ENCODE measurements at places on chromosomes 6 and 20. TPM values are rescaled to one million over a fixed set of nuclear protein-coding genes. Genes with fewer than 3 reads are reported as not detected.
A peak's percentile ranks its signal among the peaks of the same experiment; 100 is the strongest.

The TOX2 gene
- 67.0 TPM for total RNA-seq

The PTK6 gene
- not detected for total RNA-seq

The LCA5 gene
- 17.7 TPM for total RNA-seq

The RNF182 gene
- total RNA-seq = 5.8 TPM

The TNFRSF21 gene
- 19.3 TPM for total RNA-seq

The CLPSL2 gene
- not detected for total RNA-seq

GRCh38 chr6:113651120-113651519 lies 206.0 kb upstream of the MARCKS start:
- H3K27me3 ChIP-seq = no peaks in the 10 kb centered on the region
- H3K36me3 ChIP-seq = no peaks in the 10 kb centered on the region
- no peak for DNase-seq
- H3K4me3 ChIP-seq = no peak overlapping the region
- H3K27ac ChIP-seq = no peak overlapping the region

DNA sequence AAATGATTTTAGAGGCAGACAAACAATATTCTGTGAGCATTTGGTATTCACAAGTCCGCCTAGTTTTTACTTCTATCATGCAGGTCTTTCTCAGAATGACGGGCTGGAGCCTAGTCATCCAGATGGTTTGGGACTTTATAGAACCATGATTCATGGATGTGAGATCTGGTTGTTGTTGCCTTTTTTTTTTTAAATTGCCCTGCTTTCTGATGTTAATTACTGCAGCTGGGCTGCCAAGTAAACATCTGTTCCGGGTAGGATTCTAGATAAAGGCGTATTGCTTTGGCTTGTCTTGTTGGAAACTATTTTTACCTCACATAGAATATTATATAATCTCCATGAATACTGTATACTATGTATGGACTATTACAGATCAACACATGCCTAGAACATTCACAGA lies 58.1 kb downstream of the RNF217 start:
- no peak overlapping the region for H3K4me3 ChIP-seq
- DNase-seq = no peak
- peaks cover 12% of the 10 kb centered on the region for H3K4me1 ChIP-seq
- H3K36me3 ChIP-seq = no peaks in the 10 kb centered on the region

GRCh38 chr6:134553936-134554335 lies 236.0 kb upstream of the SGK1 start:
- H3K36me3 ChIP-seq = no peaks in the 10 kb centered on the region
- no peak for DNase-seq
- H3K4me3 ChIP-seq = no peak overlapping the region
- peaks cover 10% of the 10 kb centered on the region for H3K4me1 ChIP-seq
- no peaks in the 10 kb centered on the region for H3K27me3 ChIP-seq
- H3K27ac ChIP-seq = no peak overlapping the region

DNA sequence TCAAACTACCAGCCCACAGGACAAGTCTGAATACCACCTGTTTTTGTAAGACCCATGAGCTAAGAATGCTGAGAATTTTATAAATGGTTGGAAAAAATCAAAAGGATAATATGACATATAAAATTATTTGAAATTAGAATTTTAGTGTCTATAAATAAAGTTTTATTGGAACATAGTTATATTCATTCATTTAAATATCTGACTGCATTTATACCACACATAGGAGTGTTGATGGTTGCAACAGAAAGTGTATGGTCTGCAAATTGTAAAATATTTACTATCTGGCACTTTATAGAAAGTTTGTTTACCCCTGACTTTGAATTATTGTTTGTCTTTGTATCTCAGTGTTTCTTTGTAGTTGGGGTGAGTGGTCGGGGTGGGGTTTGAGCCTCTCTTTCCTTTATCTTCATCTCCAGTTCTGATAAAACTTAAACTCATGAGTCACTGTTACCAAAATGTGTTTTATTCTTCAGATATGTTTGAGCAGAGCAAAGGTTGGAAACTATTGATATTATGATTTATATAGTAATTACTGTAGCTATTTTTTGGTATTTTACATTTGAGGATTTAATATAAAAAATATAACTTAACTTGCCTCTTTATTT lies 55.5 kb downstream of the CD2AP start:
- no peak for DNase-seq
- H3K4me1 ChIP-seq = no peaks in the 10 kb centered on the region
- H3K27me3 ChIP-seq = no peaks in the 10 kb centered on the region
- H3K27ac ChIP-seq = no peak overlapping the region
- no peak overlapping the region for H3K4me3 ChIP-seq
- H3K36me3 ChIP-seq = no peaks in the 10 kb centered on the region

DNA sequence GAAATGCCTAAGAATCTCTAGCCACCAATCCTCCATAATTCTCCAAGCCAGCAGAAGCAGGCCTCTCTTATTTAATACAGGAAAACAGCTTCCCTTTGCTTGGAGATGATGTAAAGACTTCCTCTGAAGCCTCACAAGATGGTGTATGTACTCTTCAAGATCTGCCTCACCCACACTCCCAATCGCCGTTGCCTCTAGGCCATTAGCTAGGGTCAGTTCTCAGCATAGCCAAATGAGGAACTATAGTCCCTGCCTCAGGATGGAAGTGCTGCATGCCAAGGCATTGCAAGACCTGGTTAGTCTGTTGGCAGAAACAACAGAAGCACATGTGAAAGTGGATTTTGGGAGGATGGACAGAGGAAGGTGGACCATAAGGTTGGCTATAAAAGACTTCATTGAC lies 139.1 kb downstream of the SCML4 start:
- no peaks in the 10 kb centered on the region for H3K27me3 ChIP-seq
- H3K4me1 ChIP-seq = peaks cover 3% of the 10 kb centered on the region
- H3K36me3 ChIP-seq = no peaks in the 10 kb centered on the region
- no peak for DNase-seq
- H3K27ac ChIP-seq = no peak overlapping the region

DNA sequence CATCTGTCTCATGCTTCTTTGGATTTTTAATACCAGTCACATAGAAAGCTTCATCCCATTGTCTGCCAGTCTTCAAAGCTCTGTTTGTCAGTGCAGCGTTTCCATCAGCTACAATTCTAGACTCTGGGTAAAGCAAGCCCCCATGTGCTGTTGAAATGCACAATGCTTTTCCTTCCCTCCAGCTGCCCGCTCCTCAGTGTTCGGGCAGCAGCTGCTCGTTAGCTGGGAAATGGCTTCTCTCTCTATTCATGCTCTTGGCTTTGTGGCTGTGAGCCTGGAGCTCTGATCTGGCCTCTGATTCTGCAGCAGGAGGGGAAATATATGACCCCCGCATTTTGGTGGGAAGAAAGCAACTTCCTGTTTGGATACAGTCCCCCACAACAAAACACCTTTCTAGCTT lies 213.0 kb upstream of the CDYL start:
- no peak overlapping the region for H3K4me3 ChIP-seq
- H3K36me3 ChIP-seq = no peaks in the 10 kb centered on the region
- H3K27ac ChIP-seq = no peak overlapping the region
- H3K27me3 ChIP-seq = no peaks in the 10 kb centered on the region
- no peak for DNase-seq

GRCh38 chr6:137341681-137342195 lies 122.6 kb upstream of the IFNGR1 start:
- no peaks in the 10 kb centered on the region for H3K27me3 ChIP-seq
- H3K36me3 ChIP-seq = no peaks in the 10 kb centered on the region
- peaks cover 10% of the 10 kb centered on the region for H3K4me1 ChIP-seq
- peak; percentile 28 for DNase-seq
- no peak overlapping the region for H3K27ac ChIP-seq

DNA sequence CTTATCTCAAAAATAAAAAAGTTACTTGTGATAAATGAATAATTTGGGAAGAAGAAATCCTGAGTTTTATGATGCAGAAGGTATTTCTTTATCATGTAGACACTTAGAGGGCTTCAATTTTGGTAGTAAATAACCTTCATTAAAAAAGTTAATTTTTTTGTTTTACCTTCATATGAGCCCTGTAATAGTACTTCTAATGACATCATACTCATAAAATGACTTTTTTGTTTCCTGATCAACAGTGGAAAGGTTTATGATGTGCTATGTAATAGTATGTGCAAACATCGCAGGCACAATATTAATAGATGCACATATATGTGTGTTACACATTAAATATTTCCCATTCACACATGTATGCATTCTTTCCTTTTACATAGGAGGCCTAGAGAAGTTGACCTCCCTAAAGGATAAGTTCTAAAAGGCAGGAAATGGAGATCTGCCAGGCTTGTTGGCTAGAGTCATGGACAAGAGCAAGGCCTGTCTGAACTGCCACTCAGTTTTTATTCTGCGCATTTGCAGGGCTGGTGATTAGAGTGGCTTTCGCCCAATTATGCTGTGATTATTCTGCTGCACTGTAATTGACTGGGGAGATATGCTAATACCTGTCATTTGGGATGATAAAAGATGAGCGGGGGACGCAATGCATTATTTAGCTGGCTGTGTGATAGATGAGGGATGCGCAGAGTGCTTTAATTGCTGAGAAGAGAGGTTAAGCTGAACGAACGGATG lies 272.6 kb downstream of the TMEM242 start:
- H3K4me1 ChIP-seq = no peaks in the 10 kb centered on the region
- H3K27me3 ChIP-seq = no peaks in the 10 kb centered on the region
- no peaks in the 10 kb centered on the region for H3K36me3 ChIP-seq
- DNase-seq = no peak

DNA sequence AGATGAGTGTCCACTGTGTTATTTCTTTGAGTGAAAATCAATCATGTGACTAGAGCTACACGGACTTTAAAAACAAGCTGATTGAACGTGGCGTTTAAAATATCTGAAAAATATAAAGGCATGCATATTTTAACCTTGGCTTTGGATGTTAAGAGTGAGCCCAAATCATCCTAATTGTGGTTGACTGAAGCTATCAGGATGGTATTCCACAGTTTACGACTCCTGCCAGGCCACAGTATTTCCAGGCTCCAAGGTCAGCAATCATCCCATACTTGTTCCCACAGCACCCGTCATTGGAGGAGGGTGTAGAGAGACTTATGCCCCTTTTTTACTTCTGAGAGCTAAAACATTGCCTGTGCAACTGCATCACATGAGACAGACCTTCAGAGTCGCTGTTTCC lies 43.2 kb upstream of the TMX4 start:
- H3K27me3 ChIP-seq = no peaks in the 10 kb centered on the region
- no peaks in the 10 kb centered on the region for H3K36me3 ChIP-seq
- DNase-seq = no peak

DNA sequence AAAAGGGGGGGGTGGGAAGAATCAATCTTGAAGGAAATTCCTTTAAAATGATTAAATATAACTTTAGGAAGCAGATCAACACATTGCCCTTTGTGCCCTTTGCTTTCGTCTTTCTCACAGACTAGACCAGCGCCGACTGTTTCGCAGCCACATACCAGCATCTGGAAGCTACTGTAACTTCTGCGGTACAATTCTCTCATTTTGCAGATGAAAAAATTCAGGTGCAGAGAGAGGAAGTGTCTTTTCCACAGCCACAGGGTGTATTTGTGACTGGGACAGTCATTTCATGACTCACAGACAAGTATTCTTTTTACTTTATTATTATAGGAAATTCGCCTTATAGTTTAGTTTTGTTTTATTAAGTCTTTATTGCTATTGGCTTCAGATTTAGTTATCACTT lies 84.2 kb downstream of the UST start:
- no peak overlapping the region for H3K27ac ChIP-seq
- H3K4me3 ChIP-seq = no peak overlapping the region
- DNase-seq = no peak
- H3K27me3 ChIP-seq = no peaks in the 10 kb centered on the region
- no peaks in the 10 kb centered on the region for H3K4me1 ChIP-seq
- H3K36me3 ChIP-seq = no peaks in the 10 kb centered on the region

- H3K4me1 ChIP-seq = peaks cover 10% of the 10 kb centered on the region
- no peaks in the 10 kb centered on the region for H3K27me3 ChIP-seq
- no peaks in the 10 kb centered on the region for H3K36me3 ChIP-seq
- peak within 1 kb of the TSS; percentile 90 for H3K27ac ChIP-seq
- DNase-seq = peak; percentile 91
- H3K4me3 ChIP-seq = peak within 1 kb of the TSS; percentile 93
These were observed at the start of gene STX16 for GRCh38 chr20:58650776-58651558. Gene STX16 (plus strand): TSS chr20:58651283. CDS start chr20:58652007, 724 bp downstream.

DNA sequence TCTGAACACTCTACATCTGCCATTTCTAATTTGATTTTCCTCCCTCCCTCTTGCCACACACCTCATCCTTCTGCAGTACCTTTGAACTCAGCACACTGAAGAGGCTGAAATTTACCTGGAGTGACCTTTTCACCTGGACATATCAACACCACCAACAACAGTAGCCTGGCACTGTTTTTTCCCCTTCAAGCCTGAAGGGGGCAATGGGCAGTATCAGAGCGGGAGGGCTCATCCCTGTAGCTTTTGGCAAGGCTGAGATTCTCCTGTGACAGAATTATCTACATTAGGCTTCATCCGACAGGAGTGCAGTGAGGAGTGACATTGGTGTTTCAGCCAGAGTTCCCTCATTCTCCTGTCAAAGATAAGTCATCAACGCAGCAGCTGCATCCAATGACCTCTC lies 312.8 kb upstream of the SPTLC3 start:
- H3K4me3 ChIP-seq = no peak overlapping the region
- no peaks in the 10 kb centered on the region for H3K4me1 ChIP-seq
- H3K27me3 ChIP-seq = no peaks in the 10 kb centered on the region
- no peak for DNase-seq

DNA sequence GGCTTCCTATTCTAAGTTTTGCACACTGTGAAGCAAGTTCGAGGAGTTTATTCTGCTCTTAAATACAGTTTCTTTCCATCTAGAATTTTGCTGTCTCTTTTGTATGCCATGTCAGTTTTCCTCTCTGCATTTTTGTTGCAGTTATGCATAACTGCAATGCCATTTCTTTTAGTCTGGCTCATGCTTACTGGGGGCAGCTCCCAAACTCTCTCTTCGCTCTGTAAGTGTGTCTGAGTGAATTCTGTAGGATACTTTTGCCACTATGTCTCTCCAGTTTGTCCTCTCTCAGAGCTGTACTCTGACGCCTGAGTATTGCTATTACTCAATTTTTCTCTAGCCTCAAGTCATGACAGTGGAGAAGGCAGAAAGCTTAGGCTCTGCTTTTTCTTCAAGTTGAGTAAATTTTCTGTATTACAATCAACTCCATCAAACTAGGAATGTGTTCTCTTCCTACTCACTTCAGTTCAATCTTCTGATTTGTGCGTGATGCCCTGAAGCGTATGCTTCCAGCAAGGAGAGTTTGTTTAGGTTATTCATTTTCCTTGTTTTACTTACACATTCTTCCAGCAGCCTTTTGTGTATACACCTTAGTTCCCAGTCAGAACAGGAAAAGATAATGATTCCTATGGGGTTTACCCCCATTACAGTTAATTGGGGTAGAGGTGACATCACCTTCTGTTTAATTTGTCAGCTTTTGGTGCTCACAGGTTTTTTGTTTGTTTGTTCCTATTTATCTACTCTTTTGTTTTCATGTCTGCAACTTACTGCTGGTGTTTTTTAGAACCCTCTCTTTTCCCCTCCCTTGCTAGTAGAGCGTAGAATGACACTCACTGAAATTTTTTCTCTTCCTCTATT lies 430.9 kb downstream of the BCKDHB start:
- no peak overlapping the region for H3K4me3 ChIP-seq
- H3K36me3 ChIP-seq = no peaks in the 10 kb centered on the region
- no peaks in the 10 kb centered on the region for H3K4me1 ChIP-seq

GRCh38 chr20:37205794-37206193 lies 26.4 kb upstream of the MROH8 start:
- DNase-seq = no peak
- H3K36me3 ChIP-seq = no peaks in the 10 kb centered on the region
- no peaks in the 10 kb centered on the region for H3K27me3 ChIP-seq
- H3K4me3 ChIP-seq = no peak overlapping the region
- peaks cover 3% of the 10 kb centered on the region for H3K4me1 ChIP-seq
